ENCODE measurements at places on chromosomes 6 and 20. TPM values are rescaled to one million over a fixed set of nuclear protein-coding genes. Genes with fewer than 3 reads are reported as not detected.

- H3K27me3 ChIP-seq = peaks cover 1% of the 10 kb centered on the region
- no peak overlapping the region for H3K27ac ChIP-seq
- no peak overlapping the region for H3K4me3 ChIP-seq
Observed at GRCh38 chr20:12171923-12172524, 254.3 kb downstream of the BTBD3 start.

- no peaks in the 10 kb centered on the region for H3K4me1 ChIP-seq
- no peak overlapping the region for H3K4me3 ChIP-seq
- H3K27me3 ChIP-seq = no peaks in the 10 kb centered on the region
- H3K27ac ChIP-seq = no peak overlapping the region
- H3K36me3 ChIP-seq = no peaks in the 10 kb centered on the region
- DNase-seq = no peak
Observed at GRCh38 chr6:80789912-80790570, 683.6 kb downstream of the BCKDHB start.

- H3K36me3 ChIP-seq = no peaks in the 10 kb centered on the region
- DNase-seq = no peak
- no peak overlapping the region for H3K27ac ChIP-seq
- H3K4me3 ChIP-seq = no peak overlapping the region
- H3K4me1 ChIP-seq = no peaks in the 10 kb centered on the region
Observed at GRCh38 chr6:168495133-168495532, 54.1 kb downstream of the SMOC2 start.

VARS1 gene
- total RNA-seq = 53.0 TPM

FERMT1 gene
- total RNA-seq = 0.62 TPM

Measured in endothelial cell (in vitro differentiated cells).